ENCODE measurements at places on chromosomes 7 and 10. TPM values are rescaled to one million over a fixed set of nuclear protein-coding genes. Genes with fewer than 3 reads are reported as not detected.

Gene RNF32
- 4.4 TPM for total RNA-seq

Gene CFAP43
- total RNA-seq: 1.4 TPM

Gene SPDYE11
- total RNA-seq: 0.73 TPM

Gene PRR15
- 0.41 TPM for total RNA-seq

Gene PILRA
- total RNA-seq: 9.4 TPM

Gene AOAH
- 0.25 TPM for total RNA-seq

Gene ELN
- total RNA-seq: 1.3 TPM

Gene SLC13A1
- total RNA-seq: not detected

Gene DGKI
- 0.08 TPM for total RNA-seq

Gene RHOBTB1
- 15.2 TPM for total RNA-seq

Gene IL2RA
- total RNA-seq: 0.69 TPM

Gene WDR37
- 18.1 TPM for total RNA-seq

Gene ADK
- 26.2 TPM for total RNA-seq

Gene MYO1G
- total RNA-seq: 0.85 TPM

Gene GPR141
- total RNA-seq: not detected

Gene MMD2
- not detected for total RNA-seq

Gene NAT16
- 1.6 TPM for total RNA-seq

Gene KIAA1217
- total RNA-seq: 1.5 TPM

Gene CPA2
- total RNA-seq: 3.6 TPM

Gene RBP4
- total RNA-seq: 0.36 TPM

Gene LRRD1
- 0.52 TPM for total RNA-seq

Gene LGI1
- 2.8 TPM for total RNA-seq

Gene PANK1
- total RNA-seq: 16.6 TPM

Gene ATP6V0E2
- total RNA-seq: 107 TPM

Gene UBE3C
- 21.8 TPM for total RNA-seq

Gene GLRX3
- 49.9 TPM for total RNA-seq

Gene PPP1R17
- 17.6 TPM for total RNA-seq

Gene PON3
- total RNA-seq: 1.3 TPM

Gene DDC
- total RNA-seq: 7.6 TPM

Gene EPHB6
- total RNA-seq: 3.0 TPM

Gene HECW1
- total RNA-seq: 13.4 TPM

Gene TCTN3
- 25.3 TPM for total RNA-seq

Gene SLC39A12
- total RNA-seq: not detected

Gene SLC16A12
- total RNA-seq: 0.23 TPM

Gene KCNIP2
- total RNA-seq: 7.0 TPM

Gene NME8
- total RNA-seq: not detected

Gene HTRA1
- 101 TPM for total RNA-seq

Gene SEMA3C
- 48.7 TPM for total RNA-seq

Gene METTL27
- total RNA-seq: 0.29 TPM

Gene CPA1
- 0.22 TPM for total RNA-seq

Gene ZNF804B
- 0.09 TPM for total RNA-seq

Gene CYP26C1
- 0.07 TPM for total RNA-seq

Gene THNSL1
- 5.6 TPM for total RNA-seq

Gene UTF1
- total RNA-seq: not detected

Gene LRMDA
- 2.6 TPM for total RNA-seq

Gene NODAL
- 1.2 TPM for total RNA-seq
